ENCODE measurements at places on chromosomes 16 and 17. TPM values are rescaled to one million over a fixed set of nuclear protein-coding genes. Genes with fewer than 3 reads are reported as not detected.

CACNG1 gene
- total RNA-seq, result not detected

KRT27 gene
- total RNA-seq, result not detected

TBC1D3E gene
- not detected for total RNA-seq

SOST gene
- total RNA-seq, result not detected

ARL16 gene
- total RNA-seq, result 35.0 TPM

- no peak for DNase-seq
Observed at GRCh38 chr17:45904866-45905265, 10.5 kb downstream of the MAPT start.

DNA sequence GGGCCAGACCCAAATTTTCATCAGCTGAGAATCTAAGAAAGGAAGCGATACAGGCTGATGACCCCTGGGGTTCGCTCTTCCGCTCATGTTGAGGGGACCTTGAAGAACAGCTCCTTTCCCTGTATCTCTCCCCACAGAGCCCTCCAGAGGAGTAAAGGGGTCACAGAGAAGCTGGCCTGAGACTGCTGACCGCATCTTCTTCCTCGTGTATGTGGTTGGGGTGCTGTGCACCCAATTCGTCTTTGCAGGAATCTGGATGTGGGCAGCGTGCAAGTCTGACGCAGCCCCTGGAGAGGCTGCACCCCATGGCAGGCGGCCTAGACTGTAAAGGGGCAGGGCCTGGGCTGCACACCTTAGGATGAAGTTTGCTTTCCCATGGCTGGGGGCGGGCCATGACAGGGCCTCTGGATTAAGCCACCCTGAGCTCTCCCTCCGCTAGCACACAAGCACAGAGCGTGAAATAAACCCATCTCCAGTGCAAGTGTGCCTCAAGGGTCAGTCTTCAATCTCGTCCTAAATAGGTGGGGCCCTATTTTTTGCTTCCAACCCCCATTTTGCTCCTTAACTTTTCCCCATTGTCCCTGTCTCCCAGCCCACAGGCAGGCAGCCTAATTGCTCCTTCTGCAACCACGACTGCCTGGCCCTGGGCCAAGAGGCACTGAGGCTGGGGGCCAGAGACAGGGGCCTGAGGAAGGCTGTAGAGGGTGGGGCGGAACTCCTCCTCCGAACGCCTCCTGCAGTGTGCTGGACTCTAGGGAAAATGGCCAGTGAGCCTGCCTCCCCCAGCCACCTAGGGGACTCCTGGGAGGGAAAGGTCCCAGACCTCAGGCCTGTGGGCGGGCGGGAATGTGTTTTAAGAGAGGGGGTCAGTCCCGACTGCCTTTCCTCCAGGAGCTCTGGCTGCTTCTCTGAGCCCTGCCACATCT is 3.6 kb downstream of the ZACN start:
- no peak for DNase-seq

- peak; percentile 83 for DNase-seq
Observed at GRCh38 chr17:75270218-75270965, 639 bp downstream of the MIF4GD start.

DNA sequence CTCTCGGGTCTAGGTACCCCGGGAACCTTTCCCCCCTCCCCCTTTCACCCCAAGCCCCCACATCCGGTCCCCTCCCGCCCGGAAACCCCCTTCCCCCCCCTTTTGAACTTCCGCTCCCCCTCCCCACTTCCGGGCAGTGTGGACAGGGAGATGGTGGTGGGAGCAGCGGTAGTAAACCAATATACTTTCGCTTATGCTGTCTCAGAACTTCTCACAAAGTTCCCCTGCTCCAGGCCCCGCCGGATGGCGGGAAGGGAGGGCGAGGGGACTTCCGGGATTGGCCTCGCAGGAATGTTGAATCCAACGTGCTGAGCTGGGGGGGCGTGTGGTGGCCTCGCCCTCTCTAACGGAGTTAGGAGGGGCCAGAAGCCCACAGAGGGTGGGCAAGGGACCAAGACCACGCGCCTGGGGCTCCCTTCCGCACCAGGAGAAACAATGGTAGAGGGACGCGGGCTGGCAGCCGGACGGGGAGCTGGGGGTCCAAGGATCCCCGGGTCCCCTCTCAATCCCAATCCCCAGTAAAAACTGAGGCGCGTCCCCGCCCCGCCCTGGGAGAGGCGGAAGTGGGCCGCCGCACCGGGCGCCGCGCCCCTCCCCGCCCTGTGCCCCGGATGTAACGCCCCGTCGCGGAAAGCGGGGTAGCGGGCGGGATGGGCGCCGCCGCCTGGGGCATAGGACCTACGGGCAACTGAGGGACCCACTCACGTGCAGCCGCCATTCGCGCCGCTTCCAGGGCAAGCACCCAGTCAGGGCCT is 742 bp downstream of the PFN1 start:
- DNase-seq, result peak; percentile 55

- peak; percentile 39 for DNase-seq
Observed at GRCh38 chr17:62630365-62631085, 3.1 kb downstream of the MRC2 start.
